CD4-positive, alpha-beta T cell (primary cell): ENCODE measurements at places on chromosomes 3 and 15. TPM values are rescaled to one million over a fixed set of nuclear protein-coding genes. Genes with fewer than 3 reads are reported as not detected.

DNA sequence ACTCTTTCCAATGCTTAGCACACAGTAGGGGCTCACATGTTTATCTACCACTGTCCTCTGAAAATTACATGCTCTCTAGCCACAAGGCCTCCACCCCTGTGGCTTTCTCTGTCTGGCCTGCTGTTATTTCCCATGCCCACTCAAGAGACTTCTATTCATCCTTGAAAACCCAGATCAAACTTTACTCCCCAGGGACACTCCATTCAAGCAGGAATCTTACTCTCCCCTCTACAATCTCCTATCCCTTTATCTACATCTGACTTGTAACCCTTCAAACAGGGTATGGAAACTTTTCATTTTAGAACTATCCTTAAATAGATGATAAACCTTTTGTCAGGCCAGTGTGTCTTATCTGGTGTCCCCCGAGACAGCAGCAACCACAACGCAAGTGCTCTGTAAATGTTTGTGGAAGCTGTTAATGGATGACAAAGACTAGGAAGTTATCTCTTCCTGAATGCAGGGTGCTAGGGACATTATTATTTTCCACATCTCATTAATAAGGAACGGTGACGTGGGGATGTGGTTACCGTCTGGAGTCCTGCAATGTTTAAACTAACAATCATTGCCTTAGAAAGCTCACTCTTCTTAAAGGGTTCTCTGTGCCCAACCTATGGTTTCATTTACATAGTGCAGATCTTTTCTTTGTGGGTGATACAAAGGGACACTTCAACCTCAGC, 322.3 kb downstream of the ARRDC4 start:
- DNase-seq, result no peak

PLOD2 gene
- total RNA-seq, result not detected

DNA sequence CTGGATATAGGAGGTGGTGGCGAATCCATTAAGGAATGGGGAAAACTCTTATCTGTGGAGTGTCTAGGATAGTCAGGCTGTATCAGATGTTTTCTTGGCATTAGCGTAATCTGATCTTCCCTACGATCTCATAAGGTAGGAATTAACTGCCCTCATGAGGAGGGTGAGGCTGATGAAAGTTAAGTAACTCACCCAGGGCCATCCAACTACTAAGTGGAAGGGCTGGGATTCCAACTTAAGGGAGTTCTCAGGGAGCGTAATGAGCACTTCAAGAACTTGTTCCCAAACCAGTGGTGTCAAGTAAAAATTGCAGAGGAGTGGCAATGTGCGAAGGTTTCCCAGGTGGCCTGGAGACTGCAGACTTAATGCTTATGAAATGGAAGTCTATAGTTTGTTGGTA, 55.9 kb upstream of the OSBPL11 start:
- no peak for DNase-seq

TGM4 gene
- total RNA-seq, result not detected

- DNase-seq, result no peak
Measured at GRCh38 chr3:129333891-129334290, 55.2 kb downstream of the HMCES start.

DNA sequence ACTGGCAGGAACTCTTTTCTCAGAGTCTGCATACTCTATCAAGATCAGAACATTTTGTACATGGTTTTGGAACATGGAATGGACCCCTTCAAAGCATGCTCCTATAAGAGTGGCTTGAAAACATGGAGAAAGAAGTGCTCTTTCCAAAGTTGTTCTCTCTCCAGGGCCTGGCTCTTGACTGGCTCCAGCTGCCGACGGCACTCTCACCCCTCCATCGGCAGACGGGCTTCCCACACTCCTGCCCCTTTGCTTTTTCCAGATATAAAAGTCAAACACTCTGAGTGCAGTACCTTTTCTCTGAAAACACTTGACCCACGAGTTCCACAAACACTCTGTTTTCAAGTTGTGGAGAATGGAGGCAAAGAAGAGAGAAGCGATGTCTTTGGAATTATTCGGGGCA, 72.5 kb upstream of the ONECUT1 start:
- no peak for DNase-seq

LMAN1L gene
- total RNA-seq, result 0.56 TPM

DNA sequence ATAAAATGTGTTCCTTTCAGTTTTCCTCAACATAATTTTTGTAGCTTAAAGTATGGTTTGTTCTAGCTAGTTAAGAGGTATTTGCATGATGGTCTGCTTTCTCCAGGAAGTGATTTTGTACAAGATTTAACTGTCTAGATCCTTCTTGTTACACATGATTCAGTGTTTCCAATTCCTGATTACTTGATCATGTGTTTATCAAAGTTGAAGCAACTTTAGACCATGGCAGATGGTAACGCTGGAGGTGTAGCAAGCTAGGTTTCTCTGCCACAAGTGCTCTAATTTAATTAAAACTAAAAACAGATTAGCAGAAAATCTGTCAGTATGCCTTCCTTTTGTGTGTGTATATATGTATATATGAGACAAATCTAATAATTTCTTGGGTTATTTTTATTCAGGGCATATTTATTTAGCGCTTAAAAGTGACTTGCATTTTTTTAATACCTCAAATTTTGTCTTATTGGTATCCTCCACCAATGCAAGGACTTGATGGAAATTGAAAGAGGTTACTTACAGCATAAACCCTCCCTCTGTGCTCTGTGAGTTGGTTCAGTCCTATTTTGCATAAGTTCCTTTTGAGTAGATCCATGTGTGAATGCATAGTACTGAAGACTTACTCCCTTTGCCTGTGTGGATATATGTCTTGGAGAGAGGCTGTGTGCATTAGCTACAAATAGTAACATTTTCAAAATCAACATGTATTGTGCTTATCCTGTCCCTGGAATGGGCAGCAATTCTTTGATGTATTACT, 157.3 kb upstream of the CGNL1 start:
- no peak for DNase-seq

- no peak for DNase-seq
Measured at GRCh38 chr15:77282333-77282732, 137.6 kb downstream of the PEAK1 start.

DNA sequence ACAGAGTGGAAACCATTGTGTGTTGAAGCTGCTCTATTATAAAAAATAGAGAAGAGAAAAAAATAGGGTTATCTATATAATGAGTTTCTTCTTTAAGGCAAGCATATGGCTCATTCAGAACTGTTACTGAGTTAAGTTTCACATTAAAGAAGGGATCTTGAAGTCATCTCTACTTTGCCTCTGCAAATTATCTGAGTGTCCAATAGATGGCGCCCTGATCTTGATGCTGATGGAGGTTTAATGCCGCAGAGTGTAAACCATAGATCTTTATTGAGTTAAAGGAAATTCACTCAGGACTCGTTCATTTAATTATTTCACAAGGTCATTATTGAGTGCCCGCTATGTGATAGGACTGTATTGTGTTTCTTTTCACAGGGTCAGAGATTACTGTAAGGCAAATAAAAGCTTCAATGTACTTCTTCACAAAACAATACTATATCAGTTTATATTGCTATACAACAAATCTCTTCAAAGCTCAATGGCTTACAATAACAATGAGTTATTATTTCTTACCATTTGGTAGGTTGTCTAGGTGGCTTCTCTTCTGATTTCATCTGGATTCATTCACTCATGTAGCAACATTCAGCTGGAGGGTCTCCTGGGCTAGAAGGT, 171.4 kb downstream of the NSUN3 start:
- DNase-seq, result no peak

DNA sequence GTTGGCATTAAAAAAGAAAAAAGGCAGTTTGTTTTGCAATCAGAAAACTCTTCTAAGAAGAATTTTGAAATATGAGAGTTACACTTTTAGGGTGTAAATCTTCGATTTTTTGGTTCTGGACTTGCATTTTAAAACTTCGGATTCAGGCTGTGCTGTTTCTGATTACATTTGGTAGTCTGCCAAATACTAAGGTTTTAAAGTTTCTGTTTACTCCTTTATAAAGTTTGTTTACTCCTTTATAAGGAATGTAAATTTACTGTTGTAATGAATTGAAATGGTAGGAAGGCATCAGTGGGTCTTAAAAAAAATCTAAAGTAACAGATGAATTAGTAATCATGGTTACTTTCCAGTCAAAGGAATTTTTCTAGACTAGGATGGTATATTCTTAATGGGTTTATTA, 14.1 kb downstream of the FXR1 start:
- DNase-seq, result no peak

DNA sequence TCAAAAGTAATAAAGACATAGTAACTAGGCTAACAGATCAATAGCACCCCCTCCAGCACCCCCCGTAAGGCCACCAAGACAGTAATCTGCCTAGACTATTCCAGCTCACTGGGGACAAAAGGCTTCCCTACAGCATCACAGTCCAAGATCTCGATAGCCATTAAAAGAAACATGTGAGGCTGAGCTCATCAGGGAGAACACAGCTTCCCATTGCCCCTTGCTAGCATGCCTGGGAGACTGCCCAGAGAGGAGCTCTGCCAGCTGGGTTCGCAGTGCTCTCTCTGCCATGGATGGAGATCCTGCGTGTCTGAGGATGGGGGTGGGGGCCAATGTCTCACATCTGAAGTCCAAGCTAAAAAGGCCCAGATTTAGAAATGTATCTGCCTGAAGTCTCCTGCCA, 17.8 kb downstream of the LRIG1 start:
- no peak for DNase-seq

SHF gene
- 3.7 TPM for total RNA-seq

LYZL4 gene
- not detected for total RNA-seq

CLDN16 gene
- not detected for total RNA-seq
